ENCODE measurements at places on chromosomes 3 and 15.

- DNase-seq: no peak
Observed at GRCh38 chr3:440826-441225, 244.3 kb downstream of the CHL1 start.

DNA sequence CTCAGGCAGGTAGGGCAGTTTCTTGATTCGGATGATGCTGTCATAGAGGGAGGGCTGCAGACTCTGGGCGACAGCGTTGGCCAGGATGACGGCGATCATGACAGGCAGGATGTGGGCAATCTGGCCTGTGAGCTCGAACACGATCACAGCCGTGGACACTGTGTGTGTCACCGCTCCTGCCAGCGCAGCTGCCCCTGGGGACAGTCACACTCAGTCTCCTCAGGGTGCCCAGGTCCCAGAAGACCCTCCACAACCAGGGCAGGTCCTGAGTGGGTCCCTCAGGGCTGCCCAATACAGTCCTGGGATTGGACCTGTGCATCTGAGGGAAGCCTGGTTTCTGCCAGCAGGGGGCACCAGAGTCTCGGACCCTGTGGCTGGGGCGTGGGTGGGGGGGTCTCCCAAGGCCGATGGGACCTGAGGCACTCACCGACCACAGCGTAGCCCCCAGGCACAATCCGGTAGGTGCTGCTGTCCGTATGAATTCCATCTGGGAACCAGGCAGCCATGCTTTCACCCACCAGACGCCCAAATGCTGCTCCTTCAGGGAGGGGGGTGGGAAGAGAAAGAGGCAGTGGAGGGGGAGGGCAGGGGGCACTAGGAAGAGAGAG lies 7.2 kb downstream of the CLCN2 start:
- DNase-seq: peak; percentile 61

GRCh38 chr3:135268941-135269532 lies 474.0 kb downstream of the EPHB1 start:
- DNase-seq: no peak

- DNase-seq: no peak
Observed at GRCh38 chr3:45603226-45603625, 8.7 kb downstream of the LIMD1 start.

- DNase-seq: no peak
Observed at GRCh38 chr3:61996366-61996765, 377.0 kb downstream of the FEZF2 start.

DNA sequence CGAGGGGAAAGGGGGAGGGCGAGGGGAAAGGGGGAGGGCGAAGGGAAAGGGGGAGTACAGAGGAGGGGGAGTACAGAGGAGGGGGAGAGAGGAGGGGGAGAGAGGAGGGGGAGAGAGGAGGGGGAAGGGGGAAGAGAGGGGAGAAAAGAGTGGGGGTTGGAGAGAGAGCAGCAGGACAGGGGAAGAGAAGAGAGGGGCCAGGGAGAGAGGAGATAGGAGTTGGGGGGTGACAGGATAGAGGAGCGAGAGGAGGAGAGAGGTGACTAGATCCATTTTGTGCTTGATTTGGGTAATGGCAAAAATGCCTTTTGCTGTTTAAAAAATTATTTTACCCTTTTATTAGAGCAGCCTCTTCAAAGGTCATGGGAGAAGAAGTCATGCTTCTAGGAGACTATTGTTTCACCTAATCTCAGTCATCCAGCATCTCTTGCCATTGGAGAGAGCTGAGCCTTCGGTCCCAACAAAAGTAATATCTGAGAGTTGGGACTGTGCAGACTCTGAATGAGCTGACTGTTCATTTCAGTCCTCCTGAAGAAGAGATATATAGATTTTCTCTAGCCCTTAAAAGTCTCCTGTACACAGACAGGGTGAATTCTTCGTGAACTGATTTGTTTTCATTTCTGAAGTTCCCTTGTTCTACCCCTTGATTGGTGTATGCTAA lies 15.1 kb upstream of the TOP2B start:
- DNase-seq: no peak

GRCh38 chr15:71629781-71630474 lies 180.4 kb upstream of the NR2E3 start:
- DNase-seq: no peak

DNA sequence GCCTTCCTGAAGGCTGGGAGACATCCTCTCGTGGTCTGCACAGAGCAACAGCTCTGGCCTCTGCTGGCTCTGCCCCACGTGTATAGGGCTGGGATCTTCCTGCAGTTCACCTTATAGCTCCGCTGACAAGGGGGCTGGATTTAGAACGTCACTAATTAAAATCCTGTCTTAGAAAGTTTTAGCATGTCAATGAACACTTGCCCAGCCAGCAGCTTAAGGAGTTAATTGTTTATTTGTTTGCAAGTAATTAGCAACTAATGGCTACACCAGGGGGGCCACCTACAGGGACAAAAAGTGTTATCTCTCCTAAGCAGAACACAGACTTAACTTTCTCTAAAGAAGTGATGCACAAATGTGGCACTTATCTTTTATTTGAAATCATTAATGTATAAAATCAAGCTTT lies at the start of gene HESX1:
TSS of gene HESX1 (minus strand) at position 84 of the 403 bp plus-strand sequence. CDS start at position 24, 60 bp downstream.
- DNase-seq: no peak

DNA sequence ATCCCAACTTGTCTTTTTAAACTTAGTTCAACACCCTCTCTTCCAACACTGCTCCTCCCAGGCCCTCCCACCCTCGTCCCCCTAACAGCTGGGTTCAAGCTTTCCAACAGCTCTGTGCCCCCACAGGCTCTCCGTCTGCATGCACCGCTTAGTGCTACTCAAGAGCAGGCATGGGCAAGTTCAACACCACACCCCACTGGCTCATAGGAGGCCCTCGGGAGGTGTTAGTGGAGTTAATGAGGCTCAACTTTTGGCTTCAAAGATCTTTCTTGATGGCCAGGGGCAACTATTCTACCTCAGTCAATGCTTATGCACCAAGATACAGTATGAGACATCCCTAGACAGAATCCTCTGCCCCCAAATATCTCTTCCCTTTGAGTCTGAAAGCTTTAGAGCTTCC lies 114.4 kb downstream of the ANP32A start:
- DNase-seq: no peak

GRCh38 chr3:30682434-30683155 lies 76.2 kb downstream of the TGFBR2 start:
- DNase-seq: no peak

DNA sequence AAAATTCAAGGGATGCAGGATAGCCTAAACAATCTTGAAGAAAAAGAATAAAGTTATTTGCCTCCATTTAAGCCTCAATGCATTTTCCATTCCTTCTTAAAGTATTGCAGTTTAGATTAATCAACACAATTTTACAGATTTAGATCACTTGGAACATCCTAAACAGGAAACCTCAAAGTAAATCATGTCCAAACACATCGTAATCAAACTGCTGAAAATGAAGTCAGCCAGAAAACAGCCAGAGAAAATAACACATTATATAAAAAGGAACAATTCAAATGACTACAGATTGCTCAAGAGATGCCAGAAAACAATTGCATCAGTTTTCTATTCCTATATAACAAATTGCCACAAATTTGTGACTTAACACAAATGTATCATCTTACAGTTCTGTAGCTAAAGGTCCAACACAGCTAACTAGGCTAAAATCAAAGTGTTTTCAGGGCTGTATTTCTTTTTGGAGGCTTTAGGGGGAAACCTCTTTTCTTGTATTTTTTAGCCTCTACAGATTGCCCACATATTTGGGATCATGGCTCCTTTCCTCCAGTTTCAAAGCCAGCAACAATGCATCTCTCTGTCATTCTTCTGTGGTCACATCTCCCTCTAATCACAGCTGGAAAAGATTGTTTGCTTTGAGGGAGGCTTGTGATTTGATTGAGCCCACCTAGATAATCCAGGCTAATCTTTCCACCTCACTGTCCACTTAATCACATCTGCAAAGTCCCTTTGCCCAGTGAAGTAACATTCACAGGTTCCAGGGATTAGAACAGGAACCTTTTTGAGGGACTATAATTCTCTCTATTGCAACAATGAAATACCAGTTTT lies 543.3 kb upstream of the UBE2E2 start:
- DNase-seq: no peak

GRCh38 chr15:28132524-28133275 lies 33.6 kb upstream of the OCA2 start:
- peak; percentile 7 for DNase-seq

- peak; percentile 74 for DNase-seq
Observed at GRCh38 chr15:40859206-40859851, 14.7 kb downstream of the RHOV start.

DNA sequence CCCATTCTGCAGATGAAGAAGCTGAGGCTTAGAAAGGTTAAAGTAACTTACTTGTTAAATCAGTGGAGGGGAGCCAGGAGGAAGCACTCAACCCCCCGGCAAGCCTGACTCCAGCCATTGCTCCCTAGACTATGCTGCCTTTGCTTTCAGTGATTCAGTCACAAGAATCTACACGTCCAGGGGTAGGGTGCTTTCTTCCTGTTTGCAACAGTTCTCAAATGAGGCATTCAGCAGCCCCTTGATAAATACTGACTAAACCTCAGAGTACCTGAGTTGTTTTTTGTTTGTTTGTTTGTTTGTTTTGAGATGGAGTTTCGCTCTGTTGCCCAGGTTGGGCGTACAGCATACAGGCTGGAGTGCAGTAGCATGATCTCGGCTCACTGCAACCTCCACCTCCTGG lies 28.6 kb downstream of the MAGEF1 start:
- DNase-seq: no peak

DNA sequence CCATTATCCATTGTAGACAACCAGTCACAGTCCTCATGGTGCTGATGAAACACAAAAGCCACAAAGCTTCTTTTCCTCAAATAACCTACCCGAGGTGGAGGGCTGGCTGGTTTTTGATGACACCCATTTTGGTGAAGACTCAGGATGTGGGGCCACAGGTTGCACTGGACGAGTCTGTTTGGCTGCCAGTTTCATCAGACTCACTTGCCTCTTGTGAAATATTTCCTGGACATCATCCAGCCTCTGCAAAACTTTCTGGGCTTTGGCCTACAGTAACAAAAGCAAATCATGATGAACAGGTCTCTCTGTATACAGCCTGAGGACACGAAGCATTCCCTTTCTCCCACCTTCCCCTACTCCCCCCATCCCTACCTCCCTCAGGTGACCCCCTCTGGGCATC lies 42.2 kb downstream of the B3GNT5 start:
- DNase-seq: peak; percentile 82

DNA sequence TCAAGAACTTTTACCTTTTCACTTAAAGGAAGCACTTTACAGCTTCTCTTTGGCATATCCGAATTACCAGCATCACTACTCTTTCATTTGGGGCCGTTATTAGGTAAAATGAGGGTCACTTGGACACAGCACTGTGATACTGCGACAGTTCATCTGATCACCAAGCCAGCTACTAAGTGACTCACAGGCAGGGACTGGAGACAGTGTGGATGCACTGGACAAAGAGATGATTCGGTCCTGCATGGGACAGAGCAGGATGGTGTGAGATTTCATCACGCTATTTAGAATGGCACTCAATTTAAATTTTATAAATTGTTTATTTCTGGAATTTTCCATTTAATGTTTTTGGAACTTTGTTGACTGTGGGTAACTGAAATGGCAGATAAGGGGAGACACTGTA lies 166.9 kb upstream of the IL12A start:
- DNase-seq: no peak

DNA sequence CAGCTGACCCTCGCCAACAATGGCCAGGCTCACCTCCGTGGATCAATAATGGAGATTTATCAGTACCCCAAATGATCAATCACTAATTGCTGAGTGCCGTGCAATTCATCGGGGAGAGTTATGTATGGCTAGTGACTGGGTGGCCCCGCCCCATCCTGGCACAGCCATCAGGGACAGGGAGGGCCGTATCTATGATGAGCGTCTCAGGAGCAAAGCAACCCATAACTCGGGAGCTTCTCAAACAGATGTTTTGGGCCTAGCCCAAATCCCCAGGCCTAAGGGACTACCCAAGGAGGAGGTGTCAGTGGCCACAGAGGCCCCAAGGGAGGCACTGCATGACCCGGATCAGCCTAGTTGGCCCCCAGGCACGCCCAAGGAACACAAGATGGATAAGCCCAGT lies 180.0 kb upstream of the LINGO1 start:
- no peak for DNase-seq

DNA sequence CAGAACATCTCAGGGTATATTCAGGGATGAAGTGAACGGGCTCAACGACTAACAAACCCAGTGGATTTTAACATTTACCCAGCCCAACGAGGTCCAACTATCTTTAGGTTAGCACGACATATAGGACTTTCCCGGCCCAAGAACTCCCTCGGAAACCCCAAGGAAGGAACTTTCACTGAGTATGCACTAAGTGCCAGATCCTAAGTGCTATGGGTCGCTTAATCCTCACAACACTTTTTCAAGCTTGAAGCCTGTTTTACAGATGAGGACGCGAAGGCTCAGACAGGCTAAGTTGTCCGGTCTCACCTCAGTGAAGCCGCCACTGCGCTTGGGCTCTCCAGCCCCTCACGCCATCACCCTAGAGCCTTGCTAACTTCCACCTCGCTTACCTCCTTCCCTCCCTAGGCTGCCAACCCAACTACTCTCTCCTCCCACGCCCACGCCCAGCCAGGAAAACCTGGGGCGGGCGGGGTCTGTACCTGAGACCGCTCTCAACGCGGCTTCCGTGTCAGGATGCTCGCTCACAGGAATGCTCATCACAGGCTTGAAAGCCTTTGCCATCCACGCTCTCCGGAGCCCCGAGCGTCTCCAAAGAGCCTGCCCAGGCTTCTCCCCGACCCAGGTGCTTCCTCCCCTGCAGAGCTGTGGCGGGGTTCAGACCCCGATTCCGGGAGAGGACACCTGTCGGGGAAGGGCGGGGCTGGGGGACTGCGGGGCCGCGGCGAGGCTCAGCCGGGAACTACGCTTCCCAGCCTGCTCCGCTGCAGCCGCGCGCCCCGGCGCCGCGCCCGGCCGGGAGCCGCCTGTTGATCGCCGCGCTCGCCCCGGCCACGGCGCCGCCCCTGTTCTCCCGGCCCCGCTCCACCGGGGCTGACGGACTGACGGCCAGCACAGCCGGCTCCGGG lies at the start of gene TMOD2:
TSS of gene TMOD2 (plus strand) at position 806 of the 905 bp plus-strand sequence. CDS start 14,845 bp downstream, outside the sequence.
- no peak for DNase-seq

GRCh38 chr15:70132139-70132538 lies 34.4 kb upstream of the TLE3 start:
- no peak for DNase-seq

DNA sequence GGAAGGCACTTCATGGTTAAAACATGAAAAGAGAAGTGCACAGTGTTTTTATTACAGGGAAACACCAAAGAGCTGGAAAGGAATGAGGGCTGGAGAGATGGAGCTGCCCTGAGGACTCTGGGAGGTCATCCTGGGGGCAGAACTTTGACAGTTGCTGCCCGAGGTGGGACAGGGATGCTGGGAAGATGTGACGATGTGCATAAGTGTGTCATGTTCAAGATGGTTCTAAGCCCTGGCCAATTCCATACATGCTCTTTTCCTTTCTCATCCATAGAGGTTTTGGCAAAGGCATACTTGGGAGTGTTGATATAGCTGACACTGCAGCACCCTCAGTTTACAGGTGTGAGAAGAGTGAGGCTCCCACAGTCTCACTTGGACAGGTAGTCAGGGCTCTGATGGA lies 23.8 kb downstream of the LPP start:
- DNase-seq: no peak
